ENCODE measurements at places on chromosomes 2 and 18.

- DNase-seq: no peak
Measured at GRCh38 chr2:167697948-167698347, 549.4 kb downstream of the STK39 start.

- DNase-seq: peak; percentile 57
Measured at GRCh38 chr2:120680136-120680761, 55.4 kb upstream of the GLI2 start.

DNA sequence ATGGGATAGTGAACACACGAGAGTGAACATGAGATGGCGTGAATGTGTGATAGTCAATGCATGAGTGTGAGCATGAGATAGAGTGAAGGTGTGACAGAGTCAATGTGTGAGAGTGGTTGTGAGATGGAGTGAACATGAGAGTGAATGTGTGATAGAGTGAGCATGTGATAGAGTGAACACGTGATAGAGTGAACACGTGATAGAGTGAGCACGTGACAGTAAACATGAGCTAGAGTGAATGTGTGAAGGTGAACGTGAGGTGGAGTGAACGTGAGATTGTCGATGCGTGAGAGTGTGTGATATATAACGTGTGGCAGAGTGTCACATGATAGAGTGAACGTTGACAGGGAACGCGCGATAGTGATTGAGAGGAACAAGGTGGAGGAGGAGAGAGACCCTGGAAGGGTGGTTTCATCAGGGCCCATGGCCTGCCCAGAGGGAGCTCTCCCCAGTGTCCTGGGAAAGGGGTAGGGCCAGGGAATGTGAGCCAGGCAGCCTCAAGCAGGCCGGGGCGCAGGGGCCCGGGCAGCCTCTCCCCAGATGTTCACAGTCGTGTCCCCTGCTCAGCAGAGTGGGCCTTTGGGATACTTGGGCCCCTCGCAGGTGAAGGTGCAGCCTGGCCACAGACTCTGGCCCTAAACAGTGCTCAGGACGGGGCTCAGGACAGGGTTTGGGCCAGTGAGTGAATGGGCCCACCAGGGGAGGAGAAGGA lies 516.9 kb downstream of the EIPR1 start:
- DNase-seq: no peak

GRCh38 chr2:70304498-70304897 lies 2.6 kb upstream of the FAM136A start:
- no peak for DNase-seq

- no peak for DNase-seq
Measured at GRCh38 chr18:73004260-73004659, 136.5 kb upstream of the NETO1 start.

- no peak for DNase-seq
Measured at GRCh38 chr2:231170055-231170454, 28.4 kb upstream of the ARMC9 start.

GRCh38 chr2:42368817-42369531 lies 8.0 kb upstream of the COX7A2L start:
- no peak for DNase-seq

DNA sequence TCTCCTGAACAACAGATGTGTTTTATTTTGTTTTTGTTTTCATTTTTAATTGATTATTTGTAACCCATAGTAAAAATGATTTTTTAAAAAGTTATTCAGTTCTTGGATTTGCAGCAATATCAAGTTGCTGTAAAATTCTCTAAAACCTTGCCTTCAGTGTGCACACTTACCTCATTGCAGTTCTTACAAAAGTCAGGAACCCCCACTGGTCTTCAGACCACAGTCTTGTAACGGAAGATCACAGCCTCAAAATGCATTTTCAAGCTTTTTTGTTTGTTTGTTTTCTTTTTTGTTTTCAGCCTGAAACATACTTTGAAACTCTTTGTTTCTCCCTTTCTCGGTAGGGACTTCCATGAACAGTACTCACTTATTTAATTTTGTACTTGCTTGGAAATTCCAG lies 1012.8 kb upstream of the GYPC start:
- no peak for DNase-seq

DNA sequence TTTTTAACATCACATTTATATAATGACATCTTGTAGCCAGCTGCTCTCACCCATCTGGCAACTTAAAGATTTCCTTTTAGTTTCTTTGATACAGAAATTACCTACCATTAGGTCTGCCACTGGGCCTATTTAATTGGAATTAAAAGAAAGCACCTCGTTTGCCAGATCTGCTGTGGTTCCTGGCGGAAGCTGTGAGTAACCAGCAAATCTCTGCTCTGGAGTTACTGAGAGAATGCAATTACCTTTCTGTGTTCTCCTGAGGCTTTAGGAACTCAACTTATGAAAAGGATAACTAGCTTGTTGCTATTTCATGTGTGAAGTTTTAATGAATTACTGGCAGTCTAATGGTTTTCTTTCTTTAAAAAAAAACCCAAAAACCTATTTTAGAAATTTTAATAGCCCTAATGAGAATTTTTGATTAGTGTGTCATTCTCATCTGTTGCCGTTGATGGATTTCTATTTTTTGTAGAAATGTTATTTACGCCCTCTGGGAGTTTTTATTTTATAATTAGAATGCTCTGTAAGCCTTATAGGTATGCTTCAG lies 69.7 kb upstream of the LYPD6B start:
- no peak for DNase-seq

GRCh38 chr2:231201475-231201814 lies 3.0 kb downstream of the ARMC9 start:
- DNase-seq: no peak

- peak; percentile 46 for DNase-seq
Measured at GRCh38 chr2:135818937-135819610, 17.9 kb downstream of the LCT start.

GRCh38 chr2:123128951-123129350 lies 896.1 kb upstream of the CNTNAP5 start:
- DNase-seq: no peak

- DNase-seq: no peak
Measured at GRCh38 chr2:111698089-111698488, 185.9 kb downstream of the ANAPC1 start.

DNA sequence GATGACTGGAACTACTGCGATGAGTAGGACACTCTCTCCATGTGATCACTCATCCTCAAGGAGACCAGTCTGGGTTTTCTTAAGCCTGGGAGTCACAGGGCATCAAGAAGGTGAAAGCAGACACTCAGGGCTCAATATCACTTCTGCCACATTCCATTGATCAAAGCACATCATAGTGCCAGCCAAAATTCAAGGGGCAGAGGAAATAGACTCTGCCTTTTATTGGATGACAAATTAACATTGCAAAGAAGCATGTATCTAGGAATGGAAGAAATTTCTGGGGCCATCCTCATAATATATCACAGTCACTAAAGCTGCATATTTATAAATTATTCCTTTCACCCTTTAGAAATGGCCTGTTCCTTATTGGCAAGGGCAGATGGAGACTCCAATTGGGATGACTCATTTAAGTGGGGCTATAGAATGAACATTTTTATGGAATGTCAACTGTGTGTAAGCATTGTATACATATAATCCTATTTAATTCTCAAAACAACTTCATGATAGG lies 114.8 kb upstream of the CDC42EP3 start:
- DNase-seq: no peak

GRCh38 chr2:191050640-191050987 lies 36.6 kb upstream of the STAT1 start:
- no peak for DNase-seq

- DNase-seq: no peak
Measured at GRCh38 chr2:17326717-17327116, 191.5 kb downstream of the RAD51AP2 start.

- no peak for DNase-seq
Measured at GRCh38 chr2:15560140-15560987, 770 bp downstream of the NBAS start.

- no peak for DNase-seq
Measured at GRCh38 chr2:121400201-121400600, 115.2 kb upstream of the TFCP2L1 start.

- no peak for DNase-seq
Measured at GRCh38 chr18:3100498-3101132, 87.7 kb upstream of the LPIN2 start.

DNA sequence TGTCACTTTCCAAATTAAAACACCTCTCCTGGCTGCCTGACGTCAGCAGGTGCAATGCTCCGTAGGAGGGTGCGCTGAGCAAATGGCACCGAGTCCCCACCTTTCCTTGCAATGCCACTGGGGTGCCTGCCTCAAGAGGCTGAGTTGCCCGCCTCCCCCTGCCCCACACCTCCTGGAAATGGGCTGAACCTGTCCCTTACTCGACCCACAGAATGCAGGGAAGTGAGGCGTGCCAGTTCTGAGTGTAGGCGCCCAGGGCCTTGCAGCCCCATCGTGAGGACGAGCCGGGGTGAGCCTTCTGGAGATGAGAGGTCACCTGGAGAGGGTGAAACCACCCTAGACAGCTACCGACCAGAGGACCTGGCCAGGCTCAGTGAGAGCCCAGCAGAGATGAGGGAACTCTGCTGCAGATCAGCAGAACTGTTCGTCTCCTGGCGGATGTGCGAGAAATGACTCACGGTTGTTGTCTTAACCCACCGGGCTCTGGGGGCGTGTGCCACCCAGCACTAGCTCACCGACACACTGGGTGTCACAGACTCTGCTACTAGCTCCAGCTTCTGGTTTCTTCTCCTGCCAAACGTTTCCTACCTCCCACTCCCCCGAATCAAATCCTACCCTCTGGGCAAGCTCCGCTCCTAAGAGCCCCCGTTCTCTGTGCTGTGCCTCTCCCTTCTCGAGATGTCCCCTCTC lies 168.7 kb upstream of the HDAC4 start:
- DNase-seq: no peak

GRCh38 chr2:172415865-172416183 lies 11.6 kb upstream of the ITGA6 start:
- DNase-seq: no peak

DNA sequence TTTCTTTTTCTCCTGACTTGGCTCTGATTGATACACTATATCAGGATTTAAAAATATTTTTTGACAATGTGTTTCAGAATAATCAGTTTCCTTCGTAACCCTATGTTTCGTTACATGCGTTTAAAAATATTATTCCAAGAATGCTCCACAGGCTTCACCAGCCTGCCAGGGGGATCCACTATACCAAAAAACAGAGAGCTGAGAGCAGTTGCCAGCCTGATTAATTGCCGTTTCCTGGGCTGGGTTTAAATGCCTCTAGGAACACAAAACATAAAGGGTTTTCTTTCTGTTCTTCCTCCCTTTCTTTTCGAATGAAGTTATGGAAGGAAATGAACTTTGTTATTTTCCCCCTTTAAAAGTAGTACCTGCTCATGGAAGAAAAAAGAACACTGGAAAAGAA lies 47.9 kb downstream of the LRRFIP1 start:
- no peak for DNase-seq

DNA sequence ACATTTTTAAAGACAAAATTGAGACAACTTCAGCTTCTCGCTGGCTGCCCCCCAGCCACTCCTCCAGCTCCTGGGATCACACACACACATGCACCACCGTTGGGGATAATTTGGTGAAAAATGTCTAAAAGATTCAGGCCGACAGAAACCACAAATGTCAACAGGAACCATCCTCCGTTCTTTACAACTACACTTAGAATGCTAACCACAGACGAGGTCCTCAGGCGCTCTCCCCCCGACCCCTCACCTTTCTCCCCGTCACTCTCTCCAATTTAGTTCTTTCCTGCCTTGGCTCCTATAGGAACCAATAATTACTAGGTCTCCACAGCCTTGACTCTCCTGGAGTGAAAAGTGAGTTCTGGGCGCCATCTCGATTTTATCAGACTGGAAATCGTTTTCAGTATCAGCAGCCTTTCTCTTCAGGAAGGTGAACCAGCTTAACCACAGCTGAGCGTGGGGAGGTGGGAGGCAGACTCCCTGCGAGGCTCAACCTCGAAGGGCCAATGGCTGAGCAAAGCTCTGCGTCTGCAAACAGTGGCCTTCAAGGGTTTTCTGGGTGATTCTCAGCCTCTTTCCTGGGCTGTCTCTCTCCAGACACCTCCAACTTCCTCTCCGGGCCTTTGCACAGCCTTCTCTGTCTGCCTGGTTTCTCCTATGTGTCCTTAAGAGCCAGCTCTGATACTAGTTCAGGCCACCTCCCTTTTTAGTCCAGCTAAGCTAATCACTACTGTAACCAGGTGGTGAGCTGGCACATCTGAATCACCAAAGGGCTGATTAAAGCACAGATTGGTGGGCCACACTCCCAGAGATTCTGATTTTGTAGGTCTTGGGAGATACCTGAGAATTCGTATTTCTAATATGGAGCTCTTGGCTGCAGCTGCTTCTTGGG lies 115.7 kb upstream of the COPS8 start:
- no peak for DNase-seq

- no peak for DNase-seq
Measured at GRCh38 chr2:233444501-233444900, 90.2 kb downstream of the DGKD start.

GRCh38 chr2:40169430-40169829 lies 282.5 kb downstream of the SLC8A1 start:
- DNase-seq: no peak

GRCh38 chr18:74444104-74444503 lies 13.0 kb downstream of the DIPK1C start:
- no peak for DNase-seq

DNA sequence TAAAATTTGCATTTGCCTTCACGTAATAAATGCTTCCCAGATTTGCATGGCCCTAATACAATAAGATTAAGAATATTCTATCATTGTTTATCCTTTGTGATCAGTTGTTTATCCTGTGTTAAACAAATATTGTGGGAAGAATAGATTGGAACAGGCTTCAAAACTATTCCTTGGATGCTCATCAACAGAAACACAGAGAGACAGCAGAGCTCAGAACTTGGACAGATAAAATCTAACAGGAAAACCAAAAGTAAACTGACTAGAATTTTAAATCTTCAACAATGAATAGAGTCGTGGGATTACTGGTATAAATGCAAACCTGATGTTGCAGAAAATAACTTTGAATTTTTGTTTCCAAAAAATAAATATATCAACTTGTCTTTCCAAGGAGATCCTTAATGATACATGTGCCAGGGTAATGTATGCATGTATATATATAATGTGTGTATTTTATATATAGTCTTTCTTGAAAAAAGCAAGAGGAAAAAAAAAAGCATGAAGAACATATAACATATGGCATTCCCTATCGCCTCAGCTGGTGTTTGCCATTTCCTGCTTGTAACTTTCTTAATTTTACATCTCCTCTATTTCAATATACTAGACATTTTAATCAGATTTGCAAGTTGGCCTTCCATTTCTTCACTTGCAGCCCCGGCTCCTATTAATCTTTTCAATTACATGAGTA lies 59.9 kb upstream of the TANK start:
- no peak for DNase-seq

GRCh38 chr18:73780218-73780617 lies 367.4 kb downstream of the FBXO15 start:
- DNase-seq: no peak

- DNase-seq: no peak
Measured at GRCh38 chr2:12844511-12844910, 127.8 kb downstream of the TRIB2 start.

- DNase-seq: no peak
Measured at GRCh38 chr2:169716938-169717690, 16.5 kb upstream of the KLHL23 start.

DNA sequence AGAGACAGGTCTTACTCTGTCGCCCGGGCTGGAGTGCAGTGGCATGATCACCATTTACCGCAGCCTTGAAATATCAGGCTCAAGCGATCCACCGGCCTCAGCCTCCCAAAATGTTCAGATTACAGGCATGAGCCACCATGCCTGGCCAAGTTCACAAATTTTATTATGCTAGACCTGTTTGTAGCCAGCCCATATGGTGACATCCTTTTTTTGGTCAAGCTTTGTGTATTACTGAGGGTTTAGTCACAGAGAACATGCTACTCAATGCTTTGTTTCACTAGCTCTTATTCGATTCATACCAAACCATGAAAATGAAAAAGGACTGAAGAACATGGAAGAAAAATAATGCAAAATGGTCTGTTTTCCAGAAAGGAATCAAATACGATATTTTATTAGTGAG lies 41.4 kb downstream of the DGKD start:
- no peak for DNase-seq
